CD4-positive, alpha-beta T cell treated with Interleukin-15 for 1 hour (primary cell): ENCODE measurements at places on chromosomes 7 and 10.

- DNase-seq, result no peak
Measured at GRCh38 chr10:132282667-132283603, 24.8 kb downstream of the STK32C start.

GRCh38 chr10:12656518-12657142 lies 307.3 kb downstream of the CAMK1D start:
- no peak for DNase-seq

GRCh38 chr7:108146070-108146842 lies 16.1 kb upstream of the LAMB4 start:
- peak; percentile 39 for DNase-seq

GRCh38 chr7:47521816-47522561 lies 59.9 kb downstream of the TNS3 start:
- no peak for DNase-seq

DNA sequence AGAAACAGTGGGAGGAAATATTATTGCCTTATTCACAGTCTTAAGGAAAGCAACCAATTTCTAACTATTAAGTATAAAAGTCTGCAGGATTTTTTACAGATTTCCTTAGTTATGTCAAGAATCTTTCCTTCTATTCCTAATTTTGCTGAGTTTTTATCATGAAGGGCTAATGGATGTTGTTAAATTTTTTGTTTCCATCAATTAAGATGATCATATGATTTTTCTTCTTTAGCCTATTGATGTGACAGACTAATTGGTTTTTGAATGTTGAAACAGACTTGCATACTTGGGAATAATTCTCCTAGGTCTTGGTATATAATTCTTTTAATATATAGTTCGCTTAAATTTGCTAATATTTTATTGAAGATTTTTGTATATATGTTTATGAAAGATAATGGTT lies 569.1 kb upstream of the KCND2 start:
- DNase-seq, result no peak

DNA sequence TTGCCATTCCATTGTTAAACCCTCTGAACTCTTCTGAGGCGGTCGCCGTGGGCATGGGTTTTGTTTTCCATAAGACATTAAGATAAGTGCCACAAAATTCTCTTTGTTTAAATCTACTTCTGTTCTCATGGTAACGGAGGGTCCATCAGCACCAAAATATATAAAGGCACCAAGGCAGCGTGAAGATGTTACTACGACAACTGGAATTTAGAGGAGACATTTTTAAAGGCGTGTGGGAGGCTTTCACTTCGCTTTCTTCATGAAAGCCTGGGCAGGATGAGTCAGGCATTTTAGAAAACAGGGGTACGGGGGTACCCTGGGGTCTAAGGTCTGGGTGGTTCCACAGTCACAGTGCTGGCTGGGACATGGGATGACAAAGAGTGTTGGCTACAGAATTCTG lies 34.0 kb downstream of the SMKR1 start:
- DNase-seq, result no peak

GRCh38 chr10:71300555-71301370 lies 18.3 kb upstream of the SLC29A3 start:
- no peak for DNase-seq

DNA sequence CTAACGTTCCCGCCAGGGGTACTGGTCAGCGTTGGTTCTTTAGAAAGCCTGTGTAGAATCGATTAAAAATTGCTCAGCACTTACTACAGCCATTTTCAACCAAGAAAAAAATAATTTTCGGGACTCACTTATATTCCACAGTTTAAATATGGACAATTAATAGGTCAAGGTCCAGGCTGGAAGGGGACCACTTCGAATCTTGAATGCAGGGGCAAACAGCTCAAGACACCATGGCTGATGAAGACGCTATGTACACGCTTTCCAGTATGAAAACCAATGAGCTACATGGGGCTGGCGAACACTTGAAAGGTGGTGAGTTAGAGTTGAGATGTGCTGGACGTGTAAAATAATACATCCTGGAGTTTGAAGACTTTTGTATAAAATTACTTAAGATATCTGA lies 87.2 kb downstream of the PRKCQ start:
- DNase-seq, result no peak

- DNase-seq, result no peak
Measured at GRCh38 chr7:1355568-1356340, 103.5 kb downstream of the MICALL2 start.

DNA sequence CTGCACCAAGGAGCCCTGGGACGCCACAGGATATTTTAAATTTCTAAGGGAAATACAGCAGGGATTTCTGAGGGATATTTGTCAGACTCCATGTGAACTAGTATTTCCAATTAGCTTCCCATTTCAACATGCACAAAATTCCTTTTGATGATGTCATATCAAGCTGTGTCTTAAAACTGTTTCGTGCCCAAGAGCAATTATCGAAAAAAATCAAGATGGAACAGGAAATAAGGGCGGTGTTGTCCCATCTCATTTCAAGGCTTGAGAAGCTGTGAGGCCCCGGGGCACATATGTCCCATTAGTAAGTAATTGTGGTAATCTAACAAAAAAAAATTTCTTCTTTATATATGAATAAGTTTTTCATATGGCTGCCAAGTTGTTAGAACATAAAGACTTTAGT lies 47.4 kb downstream of the PPP1R17 start:
- no peak for DNase-seq

- DNase-seq, result peak; percentile 97
Measured at GRCh38 chr7:816300-816750, 16.0 kb upstream of the SUN1 start.

DNA sequence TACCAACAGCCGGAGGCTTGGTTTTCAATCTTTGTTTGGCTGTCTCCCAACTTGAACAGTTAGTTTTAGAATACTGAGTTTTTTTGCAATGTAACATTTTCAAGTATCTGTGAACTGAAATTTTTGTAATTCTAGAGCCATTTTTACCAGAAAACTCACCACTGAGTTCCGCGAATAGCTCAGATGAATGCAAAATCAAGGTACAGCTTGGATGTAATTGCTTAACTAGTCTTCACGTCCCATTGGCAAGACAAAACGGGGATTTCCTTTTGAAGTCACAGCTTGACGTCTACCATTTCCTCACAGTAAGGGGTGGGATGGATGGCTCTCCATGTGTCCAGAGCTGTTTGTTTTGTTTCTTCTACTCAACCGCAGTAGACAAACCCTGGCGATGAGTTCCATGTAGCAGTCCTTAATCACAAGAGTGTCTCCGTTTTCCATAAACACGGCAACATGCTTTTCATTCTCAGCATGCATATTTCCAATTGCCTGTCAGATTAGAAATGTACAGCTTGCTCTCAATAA lies 55.8 kb upstream of the FGFR2 start:
- no peak for DNase-seq

DNA sequence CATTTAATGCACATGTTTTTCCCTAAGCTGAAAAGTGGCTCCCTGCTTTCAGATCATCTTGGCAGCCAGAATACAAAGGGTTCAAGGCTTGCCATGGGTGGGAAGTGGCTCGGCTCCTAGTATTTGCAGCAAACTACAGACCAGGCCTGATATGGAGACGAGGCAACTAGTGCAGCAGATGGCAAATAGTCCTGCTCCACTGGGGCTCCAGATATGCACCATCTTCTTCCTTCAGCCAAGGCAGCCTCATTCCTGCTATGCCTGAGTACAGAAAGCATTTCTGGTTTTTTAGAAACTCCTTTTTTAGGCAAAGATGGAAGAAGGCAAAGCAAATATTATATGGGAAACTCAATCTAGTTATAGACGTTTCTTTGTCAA lies 23.9 kb downstream of the LRRC4 start:
- DNase-seq, result no peak

DNA sequence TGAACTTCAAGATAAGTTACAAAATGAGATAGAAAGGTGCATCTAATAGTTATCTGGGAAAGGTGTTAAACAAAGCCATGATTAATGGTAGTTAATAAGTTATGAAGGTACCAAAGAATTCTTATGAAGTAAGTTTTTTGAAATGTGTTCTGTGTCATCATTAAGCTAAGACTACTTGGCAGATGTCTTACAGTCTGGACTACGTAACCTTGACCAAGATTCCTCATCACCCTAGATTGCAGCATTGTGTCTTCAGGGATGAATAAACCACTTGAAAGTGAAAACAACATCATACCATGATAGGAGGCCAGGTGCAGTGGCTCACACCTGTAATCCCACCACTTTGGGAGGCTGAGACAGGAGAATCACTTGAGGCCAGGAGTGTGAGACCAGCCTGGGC lies 48.2 kb downstream of the GOT1 start:
- no peak for DNase-seq

DNA sequence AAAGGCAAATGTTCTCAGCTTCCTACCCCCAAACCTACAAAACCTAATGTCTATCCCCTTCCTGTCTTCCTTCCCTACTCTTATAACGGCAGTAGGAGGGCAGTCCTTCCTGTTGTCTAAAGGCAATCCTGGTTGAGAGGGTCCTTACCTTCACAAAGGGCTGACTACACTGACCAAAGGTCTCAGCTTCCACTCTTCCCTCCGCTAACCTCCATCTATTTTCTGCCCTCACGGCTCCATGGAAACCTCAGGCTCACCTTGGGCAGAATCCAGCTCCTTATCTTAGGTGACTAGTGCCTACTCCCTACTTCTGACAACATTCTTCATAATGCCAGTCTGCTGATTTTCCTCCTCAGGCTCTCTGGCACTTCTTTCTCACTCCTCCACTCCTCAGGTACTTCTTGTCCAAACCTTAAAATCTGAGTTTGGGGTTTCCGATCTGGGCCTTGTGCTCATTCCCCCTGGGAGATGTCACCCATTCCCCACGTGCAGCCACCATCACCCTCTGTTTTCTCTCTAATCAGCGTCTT lies 542 bp downstream of the FBXL13 start:
- no peak for DNase-seq

DNA sequence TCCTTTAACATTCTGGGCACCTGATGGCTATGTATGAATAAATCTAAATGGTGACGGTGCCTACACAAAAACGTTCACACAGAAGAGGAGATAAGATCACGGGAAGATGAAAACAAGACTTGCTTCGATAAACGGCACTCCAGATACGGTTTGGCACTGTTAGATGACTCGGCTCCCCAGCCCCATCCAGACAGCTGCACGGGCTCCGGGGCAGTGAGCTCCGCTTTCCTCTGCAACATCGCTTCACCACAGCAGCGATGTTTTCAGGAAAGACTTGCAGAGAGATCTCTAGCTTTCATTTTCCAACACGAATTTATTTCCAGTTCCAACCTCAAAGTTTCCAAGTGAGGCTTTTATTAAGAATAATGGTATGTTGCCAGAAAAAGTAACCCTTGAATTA lies 132.1 kb downstream of the KLF6 start:
- no peak for DNase-seq

DNA sequence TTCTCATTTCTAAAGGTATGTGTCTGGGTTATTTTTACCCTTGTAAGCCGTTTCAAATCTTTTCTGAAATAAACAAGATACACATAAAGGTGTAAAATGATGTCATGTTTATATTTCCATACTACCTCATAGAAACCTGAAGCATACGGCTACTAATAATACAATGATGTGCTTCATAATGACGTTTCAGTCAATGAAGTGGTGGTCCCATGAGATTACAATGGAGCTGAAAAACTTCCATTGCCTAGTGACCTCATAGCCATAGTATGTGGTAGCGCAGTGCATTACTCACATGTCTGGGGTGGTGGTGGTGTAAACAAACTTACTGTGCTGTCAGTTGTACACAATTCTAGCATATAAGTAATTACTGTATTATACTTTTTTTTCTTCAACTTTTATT lies 24.9 kb downstream of the EPDR1 start:
- DNase-seq, result no peak

DNA sequence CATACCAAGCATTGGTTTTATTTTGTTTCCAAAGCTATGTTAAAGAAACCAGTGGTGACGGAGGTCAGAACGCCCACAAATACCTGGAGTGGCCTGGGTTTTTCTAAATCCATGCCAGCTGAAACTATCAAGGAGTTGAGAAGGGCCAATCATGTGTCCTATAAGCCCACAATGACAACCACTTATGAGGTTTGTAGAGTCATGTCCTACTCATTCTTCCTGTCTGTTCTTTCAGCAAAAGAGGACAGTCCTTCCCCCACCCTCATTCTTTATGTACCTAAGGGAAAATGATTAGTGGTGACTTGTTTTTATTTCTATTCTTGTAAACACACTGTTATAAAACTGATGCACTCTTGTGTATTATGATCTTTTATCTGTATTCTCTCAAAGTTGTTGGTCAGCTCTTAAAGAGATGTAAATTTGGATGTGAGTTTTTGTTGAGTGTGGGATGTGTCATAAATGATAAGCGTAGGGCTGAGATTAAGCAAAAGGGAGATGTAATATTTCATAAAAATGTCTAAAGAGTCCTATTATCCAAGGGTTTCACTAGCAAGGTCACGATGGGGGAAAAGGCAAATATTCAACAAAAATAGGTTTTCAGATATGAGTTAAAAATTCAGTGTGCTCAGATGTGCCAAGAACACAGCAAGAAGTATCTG lies 294.4 kb downstream of the BICC1 start:
- DNase-seq, result no peak

DNA sequence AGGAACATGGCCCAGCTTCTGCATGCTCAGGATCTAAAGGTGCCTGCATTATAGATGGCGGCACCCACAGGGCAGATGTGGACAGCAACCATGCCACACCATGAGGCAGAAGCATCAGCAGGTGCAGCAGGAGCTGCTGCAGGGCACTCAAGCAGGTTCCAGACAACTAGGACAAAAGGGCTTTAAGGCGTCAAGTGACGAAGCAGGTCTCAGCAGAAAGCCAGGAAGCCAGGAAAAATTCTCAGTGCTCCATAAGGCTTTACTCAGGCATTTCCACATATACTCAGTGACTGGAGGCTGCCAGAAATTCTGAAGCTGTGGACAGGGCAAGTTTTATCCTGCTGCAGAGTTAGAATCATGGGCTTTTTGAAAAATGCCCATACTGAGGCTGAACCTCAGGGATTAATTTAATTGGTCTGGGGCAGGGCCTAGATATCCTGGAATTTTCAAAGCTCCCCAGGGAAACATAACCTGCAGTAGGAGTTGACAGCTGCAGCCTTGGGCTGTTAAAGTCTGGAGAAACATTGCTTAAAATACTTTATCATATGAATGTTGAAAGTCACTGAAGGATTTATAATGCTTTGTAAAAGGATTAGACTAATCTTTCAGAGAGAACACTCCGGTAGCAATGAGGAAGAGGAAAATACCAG lies 68.1 kb upstream of the RNF148 start:
- DNase-seq, result no peak

DNA sequence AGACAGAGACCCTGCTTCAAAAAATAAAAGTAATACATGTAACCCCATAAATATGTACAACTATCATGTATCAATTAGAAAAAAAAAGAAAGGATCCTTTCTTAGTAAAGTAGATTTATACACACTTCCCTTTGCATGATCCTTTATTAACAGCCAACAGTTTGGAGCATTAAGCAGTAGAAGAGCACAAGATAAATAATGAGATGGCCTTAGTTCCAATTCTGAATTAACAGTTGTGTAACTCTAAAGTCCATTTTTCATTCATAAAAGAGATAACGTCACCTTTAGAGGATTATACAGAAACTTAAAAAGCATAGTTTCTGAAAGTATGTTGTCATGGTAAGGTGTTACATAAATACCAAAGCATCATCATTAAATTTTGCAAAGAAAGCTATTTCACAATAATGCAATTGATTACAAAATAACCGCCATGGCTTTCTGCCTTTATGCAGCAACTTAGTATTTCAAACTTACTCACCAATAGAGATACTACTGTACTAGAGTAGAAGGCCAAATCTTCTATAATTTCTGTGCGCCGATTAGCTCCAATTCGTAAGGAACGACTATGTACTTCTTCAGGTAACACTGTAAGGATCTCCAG lies 40.3 kb downstream of the TNPO3 start:
- DNase-seq, result no peak

GRCh38 chr7:158285383-158285770 lies 302.2 kb downstream of the PTPRN2 start:
- no peak for DNase-seq

- no peak for DNase-seq
Measured at GRCh38 chr7:10476642-10477041, 497.0 kb upstream of the PHF14 start.
